ENCODE measurements at places on chromosomes 12 and 14.
A peak's percentile ranks its signal among the peaks of the same experiment; 100 is the strongest.

- no peak for DNase-seq
Observed at GRCh38 chr14:27863166-27863565, 903.4 kb upstream of the FOXG1 start.

GRCh38 chr12:116336542-116337065 is 59.1 kb upstream of the MED13L start:
- peak; percentile 13 for DNase-seq

DNA sequence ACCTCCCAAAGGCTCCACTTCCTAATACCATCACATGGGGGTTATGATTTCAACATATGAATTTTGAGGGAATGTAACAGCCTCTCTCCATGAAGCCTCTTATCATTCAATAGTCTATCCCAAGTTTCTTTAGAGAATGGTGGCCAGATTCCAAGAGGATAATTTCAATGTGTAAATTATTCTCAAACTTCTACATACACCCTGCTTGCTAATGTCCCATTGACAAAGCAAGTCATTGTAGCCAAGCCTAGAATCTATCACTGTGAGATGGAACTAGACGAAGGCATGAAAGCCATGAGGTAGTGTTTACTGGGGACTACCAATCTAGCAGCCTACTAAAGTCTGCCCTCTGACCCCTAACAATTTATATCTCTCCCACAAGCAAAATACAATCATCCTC is 3.8 kb downstream of the INHBC start:
- DNase-seq: no peak

- DNase-seq: no peak
Observed at GRCh38 chr14:29799464-29800095, 128.1 kb downstream of the PRKD1 start.

- no peak for DNase-seq
Observed at GRCh38 chr12:75564398-75564797, 53.0 kb upstream of the KRR1 start.

DNA sequence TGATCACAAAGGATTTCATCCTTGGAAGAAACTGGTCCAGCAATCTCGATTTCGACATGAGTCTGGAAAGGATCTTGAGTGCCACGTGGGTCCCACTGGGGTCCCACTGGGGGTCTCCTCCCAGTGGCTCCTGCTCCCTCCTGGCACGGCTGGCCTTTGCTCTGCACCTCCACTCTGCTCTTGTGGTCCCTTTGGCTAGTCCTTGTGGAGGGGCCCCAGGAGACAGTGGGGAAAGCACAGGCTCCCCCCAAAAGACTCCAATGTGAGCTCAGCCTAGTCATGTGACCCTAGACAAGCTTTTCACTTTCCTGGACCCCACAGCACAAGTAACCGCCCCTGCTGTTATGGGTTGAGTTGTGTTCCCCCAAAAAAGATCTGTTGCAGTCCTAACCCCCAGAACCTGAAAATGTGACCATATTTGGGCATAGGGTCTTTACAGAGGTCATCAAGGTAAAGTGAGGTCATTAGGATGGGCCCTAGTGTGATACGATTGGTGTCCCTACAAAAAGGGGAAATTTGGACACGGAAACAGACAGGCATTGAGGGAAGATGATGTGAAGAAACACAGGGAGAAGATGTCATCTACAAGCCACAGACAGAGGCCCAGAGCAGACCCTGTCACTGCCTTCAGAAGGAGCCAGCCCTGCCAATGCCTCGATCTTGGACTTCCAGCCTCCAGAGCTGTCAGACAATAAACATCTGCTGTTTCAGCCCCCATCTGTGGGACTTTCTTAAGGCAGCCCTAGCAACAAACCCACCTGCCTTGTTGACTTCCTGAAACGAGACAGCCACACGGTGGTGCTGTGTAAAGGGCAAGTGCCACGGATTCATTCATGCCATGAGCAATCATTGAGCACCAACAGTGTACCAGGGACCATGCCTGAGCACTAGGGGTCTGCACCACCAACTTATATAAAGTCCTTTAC is 23.8 kb upstream of the PPP2R5C start:
- DNase-seq: no peak

- DNase-seq: no peak
Observed at GRCh38 chr14:37472906-37473305, 122.1 kb downstream of the FOXA1 start.

- no peak for DNase-seq
Observed at GRCh38 chr12:49868952-49869815, 26.3 kb upstream of the BCDIN3D start.

GRCh38 chr12:15171012-15171655 is 50.1 kb downstream of the RERG start:
- DNase-seq: no peak

DNA sequence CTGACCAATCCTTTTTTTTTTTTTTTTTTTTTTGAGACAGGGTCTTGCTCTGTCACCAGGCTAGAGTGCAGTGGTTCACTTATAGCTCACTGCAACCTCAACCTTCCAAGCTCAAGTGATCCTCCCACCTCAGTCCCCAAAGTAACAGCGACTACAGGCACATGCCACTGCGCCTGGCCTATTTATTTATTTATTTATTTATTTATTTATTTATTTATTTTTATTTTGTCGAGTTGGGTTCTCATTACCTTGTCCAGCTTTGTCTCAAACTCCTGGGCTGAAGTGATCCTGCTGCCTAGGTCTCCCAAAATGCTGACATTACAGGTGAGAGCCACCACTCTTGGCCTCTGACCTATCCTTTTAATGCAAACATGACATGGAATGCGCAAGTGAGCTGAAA is 124.4 kb downstream of the GXYLT1 start:
- DNase-seq: no peak

DNA sequence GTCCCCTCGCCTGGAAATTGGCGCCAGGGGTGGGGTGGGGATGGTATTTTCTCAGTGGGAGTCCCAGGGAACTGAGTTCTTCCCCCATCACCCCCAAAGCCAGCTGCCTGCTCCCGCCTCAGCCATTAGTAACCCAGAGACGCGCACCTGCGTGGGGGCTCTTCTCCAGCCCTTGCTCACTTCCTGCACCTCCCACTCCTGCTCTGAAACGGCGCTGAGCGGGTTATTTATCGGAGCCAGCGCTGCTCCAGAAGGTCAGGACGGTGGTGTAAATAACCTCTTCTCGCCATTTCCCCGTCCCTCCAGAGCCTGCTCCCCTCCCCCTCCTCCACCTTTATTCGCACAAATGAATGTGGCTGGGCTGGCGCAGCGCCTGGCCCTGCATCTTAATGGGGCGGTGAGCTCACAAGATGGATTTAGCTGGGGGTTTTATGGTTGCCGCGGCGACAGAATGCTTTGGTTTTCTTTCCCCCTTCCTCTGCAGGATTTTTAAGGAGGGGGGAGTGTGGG is 12.2 kb downstream of the GPR84 start:
- peak; percentile 18 for DNase-seq

Data from CD4-positive, CD25-positive, alpha-beta regulatory T cell (primary cell).